Liver (tissue), 10 donors: ENCODE measurements at places on chromosomes 11 and 22. TPM values are rescaled to one million over a fixed set of nuclear protein-coding genes. Genes with fewer than 3 reads are reported as not detected.
A peak's percentile ranks its signal among the peaks of the same experiment; 100 is the strongest.

DNA sequence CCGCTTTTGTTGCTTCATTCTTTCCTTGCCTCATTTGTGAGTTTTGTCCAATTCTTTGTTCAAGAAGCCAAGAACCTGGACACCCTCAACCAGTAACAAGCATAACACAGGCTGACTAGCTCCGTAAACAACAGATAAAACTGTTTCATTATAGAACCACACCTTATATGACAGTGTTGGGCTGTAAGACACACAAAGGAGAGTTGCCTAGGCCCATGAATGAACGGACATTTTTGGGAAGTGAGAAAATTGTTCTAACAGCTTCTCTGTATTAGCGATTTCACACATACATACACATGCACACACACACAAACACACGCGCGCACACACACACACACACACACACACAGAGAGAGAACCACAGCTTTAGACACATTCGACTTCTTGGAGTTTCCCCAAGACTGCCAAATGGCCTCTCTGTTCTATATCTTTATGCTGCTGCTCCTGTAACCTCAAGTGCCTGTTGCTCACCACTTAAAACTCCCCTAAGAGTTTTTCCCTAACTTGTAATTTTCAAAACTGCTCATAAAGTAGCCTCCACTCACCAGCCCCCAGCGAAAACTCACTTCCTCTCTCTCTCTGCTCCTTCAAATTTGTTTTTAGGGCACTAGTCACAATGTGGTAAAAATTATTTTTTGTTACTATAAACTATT, 35.9 kb downstream of the CTSC start:
- DNase-seq = no peak

DNA sequence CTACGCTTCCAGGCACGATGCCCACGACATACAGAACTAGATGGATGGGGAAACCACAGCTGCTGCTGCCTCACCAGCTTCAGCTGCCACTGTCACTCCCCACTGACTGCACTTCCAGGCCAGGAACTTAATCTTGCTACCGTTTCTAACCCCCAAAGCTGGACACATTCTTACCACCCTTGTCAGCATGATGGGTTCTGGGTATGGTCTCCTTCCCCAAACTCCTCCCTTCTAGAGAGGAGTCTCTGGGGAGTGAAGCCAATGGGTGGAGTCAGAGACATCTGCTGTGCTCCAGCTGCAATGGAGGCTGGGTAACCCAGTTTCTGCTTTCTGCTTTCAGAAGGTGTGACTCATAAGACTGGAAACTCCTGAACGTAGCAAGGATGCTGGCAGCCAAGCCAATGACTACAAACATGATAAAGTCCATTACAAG, 87.0 kb upstream of the THY1 start:
- no peak for DNase-seq

DNA sequence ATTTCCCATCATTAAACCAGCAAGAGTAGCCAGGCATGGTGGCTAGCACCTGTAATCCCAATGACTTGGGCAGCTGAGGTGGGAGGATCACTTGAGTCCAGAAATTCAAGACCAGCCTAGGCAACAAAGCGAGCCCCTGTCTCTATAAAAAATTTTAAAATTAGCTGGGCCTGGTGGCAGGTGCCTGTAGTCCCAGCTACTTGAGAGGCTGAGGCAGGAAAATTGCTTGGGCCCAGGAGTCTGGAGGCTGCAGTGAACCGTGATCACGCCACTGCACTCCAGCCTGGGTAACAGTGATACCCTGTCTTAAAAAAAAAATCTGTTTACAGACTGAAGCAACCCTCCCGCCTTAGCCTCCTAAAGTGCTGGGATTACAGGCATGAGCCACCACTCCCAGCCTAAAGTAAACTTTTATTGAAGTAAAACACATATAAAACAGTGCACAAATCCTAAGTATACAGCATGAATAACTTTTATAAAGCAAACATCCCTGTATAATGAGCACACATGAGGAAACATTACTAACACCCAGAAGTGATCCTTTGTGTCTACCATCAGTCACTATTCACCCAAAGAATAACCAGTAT, 12.6 kb downstream of the UCP3 start:
- no peak for DNase-seq

SCN2B gene
- 0.05 TPM for total RNA-seq

- DNase-seq = no peak
Observed at GRCh38 chr11:45657496-45658260, 7.7 kb downstream of the CHST1 start.

DNA sequence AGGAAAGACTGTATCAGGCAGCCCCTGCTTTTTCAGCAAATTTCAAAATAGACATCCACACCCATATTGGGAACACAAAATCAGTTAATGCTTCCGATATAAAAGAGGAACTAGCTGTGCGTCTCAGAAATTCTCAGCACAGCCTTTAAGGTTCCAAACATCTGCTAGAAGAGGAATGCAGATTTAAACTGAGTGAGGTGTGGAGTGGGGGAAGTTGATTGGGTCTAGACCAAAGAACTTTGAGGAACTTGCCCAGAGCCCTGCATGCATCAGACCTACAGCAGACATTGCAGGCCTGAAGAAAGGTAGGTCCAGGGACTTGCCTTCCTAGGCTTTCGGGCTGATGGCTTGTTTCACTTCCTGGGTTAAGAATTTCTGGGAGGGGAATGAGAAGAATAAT, at the start of gene MS4A4A:
MS4A4A (plus strand) TSS at position 255 of the 400 bp plus-strand sequence; CDS start at position 265, 10 bp downstream.
- no peak for DNase-seq

DNA sequence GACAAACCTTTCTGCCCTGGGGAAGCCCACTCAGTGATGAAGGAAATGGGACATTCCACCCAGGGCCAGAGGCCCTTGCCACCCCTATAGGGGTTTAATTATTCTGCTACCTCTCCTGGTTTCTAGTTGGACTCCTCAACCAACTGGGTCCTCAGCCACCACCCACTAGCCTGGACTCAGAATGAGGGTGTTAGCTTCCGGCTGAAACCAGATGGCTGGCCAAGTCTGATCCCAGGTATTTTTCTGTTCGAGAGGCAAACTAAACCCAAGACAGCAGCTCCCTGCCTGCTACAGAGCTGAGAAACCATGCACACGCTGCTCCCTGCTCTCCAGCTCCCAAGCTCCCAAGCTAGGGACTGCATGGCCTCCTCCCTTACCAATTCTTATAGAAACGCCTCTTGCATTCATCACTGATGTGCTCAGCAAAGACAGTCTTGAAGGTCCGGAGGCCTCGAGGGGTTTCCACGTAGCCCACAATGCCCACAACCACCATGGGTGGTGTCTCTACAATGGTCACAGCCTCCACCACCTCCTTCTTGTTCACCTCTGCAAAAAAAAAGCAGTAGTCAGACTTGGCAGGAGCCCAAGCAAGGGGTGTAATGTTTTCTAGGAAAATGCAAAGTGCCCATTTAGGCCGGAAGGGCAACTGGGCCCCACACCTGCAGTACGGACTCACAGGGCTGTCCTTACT, 2.2 kb downstream of the RPL3 start:
- peak; percentile 40 for DNase-seq

GRCh38 chr22:32776802-32777201, 24.7 kb upstream of the TIMP3 start:
- no peak for DNase-seq

DNA sequence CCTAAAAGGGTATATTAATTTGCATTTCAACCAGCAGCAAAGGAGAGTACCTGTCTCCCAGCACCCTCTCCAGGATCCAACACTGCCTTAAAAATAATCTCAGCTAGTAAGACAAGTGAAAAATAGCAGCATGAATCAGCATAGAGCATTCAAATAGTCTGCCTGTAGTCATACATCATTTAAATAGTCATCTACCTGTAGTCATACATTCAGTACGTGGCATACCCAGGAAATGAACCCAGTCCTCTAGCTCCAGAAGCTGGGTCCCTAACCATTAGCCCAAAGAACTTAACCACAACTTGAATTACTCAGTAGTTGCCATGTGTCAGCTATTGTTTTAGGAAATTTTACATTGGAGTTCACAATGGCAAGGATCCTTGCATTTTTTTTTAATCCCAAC, 9.3 kb downstream of the TENM4 start:
- no peak for DNase-seq

DNA sequence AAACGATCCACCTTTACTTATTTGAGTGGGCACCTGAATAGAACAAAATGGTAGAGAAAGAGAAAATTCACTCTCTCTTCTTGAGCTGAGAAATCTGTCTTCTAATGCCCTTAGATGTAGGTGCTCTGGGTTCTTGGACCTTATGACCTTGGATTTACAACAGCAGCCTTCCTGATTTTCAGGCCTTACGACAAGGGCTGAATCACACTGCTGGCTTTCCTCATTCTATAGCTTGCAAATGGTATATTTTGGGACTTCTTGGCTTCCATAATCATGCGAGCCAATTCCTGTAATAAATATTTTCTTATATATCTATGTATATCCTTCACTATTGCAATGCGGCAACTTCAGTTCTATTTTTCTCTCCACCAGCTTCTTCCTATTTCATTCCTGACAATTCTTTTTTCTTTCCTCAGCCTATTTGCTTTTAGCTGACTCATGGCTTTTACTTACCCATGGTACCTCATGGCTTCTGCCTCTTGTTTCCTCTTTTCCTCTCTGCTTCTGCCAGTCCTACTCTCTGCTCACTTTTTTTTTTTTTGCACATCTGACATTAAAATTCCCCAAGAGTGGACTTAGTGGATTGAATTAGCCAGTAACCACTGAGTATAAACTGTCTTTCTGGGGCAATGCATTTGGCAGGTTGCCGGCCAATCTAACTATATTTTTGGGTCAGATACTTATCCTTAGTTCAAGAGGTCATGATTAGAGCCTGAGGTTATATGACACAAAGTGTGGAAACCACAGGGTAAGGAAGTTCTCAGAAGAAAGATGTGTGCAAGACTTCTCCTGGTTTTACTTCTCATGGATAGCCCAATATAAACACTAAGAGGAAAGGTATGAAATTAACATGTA, 359.5 kb downstream of the TMEM135 start:
- DNase-seq = no peak

GRCh38 chr11:9267680-9268079, 2.5 kb upstream of the DENND5A start:
- no peak for DNase-seq

- DNase-seq = no peak
Observed at GRCh38 chr11:34417202-34417601, 21.5 kb upstream of the CAT start.

- DNase-seq = no peak
Observed at GRCh38 chr11:61171907-61172306, 10.7 kb upstream of the VPS37C start.

GRCh38 chr22:23533771-23534191, 46.3 kb downstream of the IGLL1 start:
- no peak for DNase-seq

- DNase-seq = no peak
Observed at GRCh38 chr11:7552666-7553065, 38.9 kb downstream of the PPFIBP2 start.

DNA sequence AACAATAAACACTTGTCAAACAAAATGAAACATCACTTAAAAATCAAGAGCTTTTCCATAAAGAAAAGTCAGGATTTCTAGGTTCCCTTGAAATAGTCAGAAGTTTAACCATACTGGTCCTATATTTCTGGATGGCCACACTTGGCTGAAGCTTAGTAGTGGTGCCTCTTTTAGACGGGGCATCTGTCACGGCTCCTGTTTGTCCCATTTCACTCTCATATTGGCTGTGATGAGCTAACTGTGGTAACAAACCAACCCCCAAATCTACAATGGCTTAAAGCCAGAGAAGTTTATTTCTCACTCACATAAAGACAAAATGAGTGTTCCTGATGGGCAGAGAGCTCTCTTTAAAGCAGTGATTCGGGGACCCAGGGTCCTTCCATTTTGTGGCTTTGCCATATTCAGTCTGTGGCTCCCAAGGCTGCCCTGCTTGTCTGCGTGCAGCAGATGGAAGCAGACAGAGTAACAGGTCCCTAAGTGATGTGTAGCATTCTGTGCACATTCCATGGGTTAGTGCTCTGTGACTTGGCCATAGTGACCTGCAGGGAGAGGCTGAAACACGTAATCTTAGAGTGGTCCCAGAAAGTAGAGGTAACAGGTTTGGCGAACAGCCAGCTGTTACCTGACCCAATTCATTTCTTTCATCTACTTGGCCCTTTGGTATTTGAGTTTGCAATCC, 137.4 kb downstream of the HIPK3 start:
- DNase-seq = no peak

NOX4 gene
- total RNA-seq = not detected

- DNase-seq = no peak
Observed at GRCh38 chr11:57116654-57117053, 65.1 kb upstream of the LRRC55 start.

- peak; percentile 49 for DNase-seq
Observed at GRCh38 chr11:8717876-8718753, 35.5 kb downstream of the RPL27A start.

DNA sequence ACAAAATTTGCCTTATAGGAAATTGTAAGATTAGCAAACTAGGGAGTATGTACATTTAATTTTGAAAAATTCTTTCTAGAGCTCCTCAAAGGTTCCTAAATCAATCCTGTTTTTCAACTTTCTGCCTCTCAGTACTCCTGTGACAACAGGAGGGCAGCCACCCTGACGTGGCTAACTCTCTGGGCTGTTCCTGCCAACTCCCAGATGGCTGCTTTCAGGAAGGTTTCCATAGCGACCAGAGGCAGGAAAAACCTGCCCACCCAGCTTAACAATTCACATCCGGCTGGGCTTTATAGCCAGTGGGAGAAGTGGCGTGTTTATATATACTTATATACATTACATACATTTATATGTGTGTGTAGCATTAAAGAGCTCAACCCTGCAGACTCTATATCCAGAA, 26.5 kb downstream of the SGSM3 start:
- no peak for DNase-seq

GRCh38 chr11:44466531-44467205, 98.8 kb upstream of the CD82 start:
- no peak for DNase-seq

GRCh38 chr22:31603081-31603525, 58.9 kb downstream of the PISD start:
- no peak for DNase-seq

OR8D1 gene
- total RNA-seq = not detected

DNA sequence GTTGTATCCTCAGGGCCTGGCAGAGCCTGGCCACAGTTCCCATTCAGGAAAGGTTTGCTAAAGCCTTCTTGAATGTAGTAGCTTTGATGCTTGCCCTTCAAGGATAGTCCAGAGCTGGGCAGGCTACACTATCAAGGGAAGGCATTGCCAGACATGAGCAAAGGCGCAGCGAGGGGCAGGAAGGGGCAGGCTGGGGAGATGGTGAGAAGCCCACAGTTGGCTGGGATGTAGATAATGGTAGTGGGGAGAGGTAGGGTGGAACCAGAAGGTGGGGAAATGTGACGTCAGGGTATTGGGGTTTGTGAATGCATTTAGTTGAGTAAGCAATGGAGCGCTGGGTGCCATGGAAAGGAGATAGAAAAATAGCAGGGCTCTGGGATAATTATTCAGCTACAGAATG, 28.6 kb downstream of the LRRC32 start:
- DNase-seq = peak; percentile 25

GRCh38 chr11:21794306-21794705, 398.6 kb upstream of the ANO5 start:
- no peak for DNase-seq

- DNase-seq = no peak
Observed at GRCh38 chr11:94595076-94595475, 27.9 kb downstream of the PIWIL4 start.

FEN1 gene
- total RNA-seq = 9.0 TPM

ADAMTS8 gene
- total RNA-seq = 0.08 TPM

- DNase-seq = peak; percentile 84
Observed at GRCh38 chr22:17980638-17981051, 43.7 kb downstream of the MICAL3 start.
